Transverse colon (tissue), 4 donors: ENCODE measurements at places on chromosomes 3 and 15. TPM values are rescaled to one million over a fixed set of nuclear protein-coding genes. Genes with fewer than 3 reads are reported as not detected.

POLR2H gene
- 136 TPM for total RNA-seq

PLS1 gene
- 507 TPM for total RNA-seq

SATB1 gene
- 62.9 TPM for total RNA-seq

FRMD4B gene
- 36.7 TPM for total RNA-seq

DNA sequence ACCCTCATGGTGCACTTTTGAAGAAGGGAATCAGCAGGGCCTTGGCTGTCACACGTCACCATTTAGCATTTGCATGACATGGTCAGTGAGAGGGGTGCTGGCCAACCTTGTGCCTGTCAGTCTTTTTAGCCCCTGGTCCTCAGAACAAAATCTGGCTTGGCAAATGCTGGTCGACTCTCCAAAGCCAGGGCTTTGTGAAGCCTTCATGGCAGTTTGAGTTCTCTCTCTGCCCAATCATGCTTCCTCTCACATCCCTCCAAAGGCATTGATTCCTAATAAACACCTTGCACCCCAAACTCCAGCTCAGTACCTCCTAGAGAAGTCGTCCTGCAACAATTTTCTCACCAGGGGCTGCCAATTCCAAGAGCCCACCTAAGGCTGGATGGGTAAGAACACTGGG lies 19.4 kb downstream of the CCR9 start:
- no peak overlapping the region for H3K4me3 ChIP-seq
- DNase-seq: no peak
- H3K27me3 ChIP-seq: no peaks in the 10 kb centered on the region

DNA sequence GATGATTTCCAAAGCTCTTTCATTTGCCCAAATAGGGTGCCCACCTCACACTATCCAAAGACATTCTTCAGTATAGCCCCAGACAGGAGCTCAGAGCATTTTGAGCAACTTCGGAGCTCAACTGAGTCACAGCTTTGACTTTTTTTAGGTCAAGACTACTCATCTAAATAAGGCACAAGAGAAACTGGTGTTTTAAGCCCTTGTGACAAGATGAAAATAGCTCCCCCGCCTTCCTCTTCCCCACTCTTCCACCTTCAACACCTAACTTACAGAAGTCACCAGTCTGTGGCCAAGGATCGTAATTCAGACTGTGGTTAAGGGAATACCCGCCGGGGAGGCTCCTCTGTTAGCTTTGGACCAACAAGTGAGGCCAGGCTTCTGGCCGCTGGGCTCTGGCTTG lies 60.4 kb upstream of the CA12 start:
- DNase-seq: no peak
- no peaks in the 10 kb centered on the region for H3K36me3 ChIP-seq
- H3K4me1 ChIP-seq: peaks cover under 1% of the 10 kb centered on the region
- H3K27ac ChIP-seq: no peak overlapping the region
- no peaks in the 10 kb centered on the region for H3K27me3 ChIP-seq
